H7 (cell line): ENCODE measurements at places on chromosomes 7 and 10. TPM values are rescaled to one million over a fixed set of nuclear protein-coding genes. Genes with fewer than 3 reads are reported as not detected.

Gene KMT2E
- 19.7 and 36.8 TPM in 2 replicates for total RNA-seq

Gene GRM3
- 0.10 and 0.30 TPM in 2 replicates for total RNA-seq

Gene ARPC1A
- total RNA-seq: 168 and 188 TPM in 2 replicates

Gene CYTH3
- 14.0 and 14.3 TPM in 2 replicates for total RNA-seq

Gene TYSND1
- 25.3 and 32.6 TPM in 2 replicates for total RNA-seq

Gene PSAP
- 389 and 452 TPM in 2 replicates for total RNA-seq

Gene ATRNL1
- total RNA-seq: 35.1 and 68.1 TPM in 2 replicates

GRCh38 chr10:50809596-50809995 is 69.9 kb downstream of the ASAH2B start:
- DNase-seq: no peak

DNA sequence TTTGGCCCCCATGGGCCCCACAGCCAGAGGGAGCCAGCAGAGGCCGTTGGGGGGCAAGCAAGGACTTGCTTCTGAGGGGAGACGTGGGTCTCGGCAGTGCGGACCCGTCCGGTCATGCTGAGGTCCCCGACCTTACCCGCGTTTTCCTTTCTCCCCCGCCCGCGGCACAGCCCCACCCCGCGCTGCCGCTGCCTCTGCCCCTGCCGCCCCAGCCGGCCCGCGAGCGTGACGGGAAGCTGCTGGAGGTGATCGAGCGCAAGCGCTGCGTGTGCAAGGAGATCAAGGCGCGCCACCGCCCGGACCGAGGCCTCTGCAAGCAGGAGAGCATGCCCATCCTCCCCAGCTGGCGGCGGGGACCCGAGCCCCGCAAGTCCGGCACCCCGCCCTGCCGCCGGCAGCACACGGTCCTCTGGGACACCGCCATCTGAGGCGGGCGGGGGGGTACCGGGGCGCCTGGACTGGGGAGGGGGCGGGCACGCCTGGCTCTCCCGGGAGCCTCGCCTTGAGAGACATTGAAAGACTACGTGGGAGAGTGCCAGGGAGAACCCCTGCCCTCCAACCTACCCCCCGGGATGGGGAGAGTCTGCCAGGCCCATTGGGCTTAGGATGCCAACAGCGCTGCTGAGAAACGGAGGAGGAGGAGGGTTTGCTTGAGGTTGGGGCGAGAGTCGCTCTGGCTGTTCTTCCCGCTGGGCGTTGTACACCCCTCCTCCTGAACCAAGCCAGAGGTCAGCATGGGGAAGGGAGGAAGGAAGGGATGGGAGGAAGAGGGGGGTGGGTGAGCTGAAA is 9.9 kb downstream of the NYAP1 start:
- DNase-seq: peak; percentile 84

- no peak for DNase-seq
Observed at GRCh38 chr7:121366852-121367431, 29.2 kb downstream of the FAM3C start.

- no peak for DNase-seq
Observed at GRCh38 chr10:71135236-71135635, 77.1 kb upstream of the UNC5B start.

- DNase-seq: no peak
Observed at GRCh38 chr7:20219446-20220292, 2.5 kb upstream of the MACC1 start.

GRCh38 chr10:83182076-83182475 is 957.2 kb upstream of the GHITM start:
- DNase-seq: no peak

GRCh38 chr10:123270221-123270620 is 116.0 kb downstream of the BUB3 start:
- no peak for DNase-seq

GRCh38 chr7:141551094-141551781 is at the start of gene AGK:
Gene AGK (plus strand): TSS chr7:141551410. CDS start chr7:141555467, 4,057 bp downstream.
- peak; percentile 91 for DNase-seq

DNA sequence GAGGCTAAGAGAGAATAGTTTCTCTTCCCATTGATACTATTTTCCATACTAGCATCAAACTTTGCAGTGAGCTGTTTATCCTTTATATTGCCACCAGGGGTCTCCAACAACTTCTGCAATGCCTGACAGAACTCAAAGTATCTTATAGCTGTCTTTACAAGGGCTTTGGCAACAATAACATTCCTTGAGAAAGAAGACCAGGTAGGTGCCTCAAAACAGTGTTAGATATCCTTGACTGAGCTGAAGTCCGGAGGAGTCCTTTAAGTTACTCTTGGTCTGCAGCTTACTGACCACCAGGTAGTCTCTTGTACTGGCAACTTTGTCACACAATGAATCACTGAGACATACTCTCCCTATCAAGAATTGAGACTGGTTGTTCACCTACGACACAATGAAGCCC is 30.0 kb upstream of the TES start:
- peak; percentile 64 for DNase-seq

DNA sequence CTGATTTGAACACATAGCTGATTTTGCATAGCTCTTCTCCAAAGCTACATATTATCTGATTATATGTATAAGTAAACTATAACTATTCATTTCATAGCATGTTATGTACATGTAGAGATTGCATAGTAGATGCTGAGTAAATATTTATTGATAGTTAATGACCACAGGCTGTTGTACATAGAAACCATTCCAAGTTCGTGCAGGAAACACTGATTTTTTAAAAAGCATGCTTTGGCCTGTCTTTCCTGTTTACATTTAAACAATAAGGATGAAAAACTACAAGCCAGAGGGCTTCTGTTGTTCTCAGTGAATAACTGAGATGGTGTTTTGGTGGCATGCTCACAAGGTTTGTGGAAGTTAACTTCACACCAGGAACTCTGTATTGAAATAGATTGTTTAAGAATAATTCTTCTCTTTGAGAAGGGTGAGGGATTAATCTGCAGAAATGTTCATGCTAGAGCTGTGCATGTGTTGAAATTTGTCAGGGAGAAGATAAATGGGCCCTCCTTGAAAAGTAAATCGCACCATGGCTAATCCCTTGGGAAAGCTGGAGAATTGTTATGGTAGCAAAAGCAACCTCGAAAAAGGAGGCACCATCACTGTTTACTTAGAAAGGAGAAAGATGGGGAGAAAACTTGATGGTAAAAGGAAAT is 120.2 kb upstream of the SP8 start:
- DNase-seq: no peak

DNA sequence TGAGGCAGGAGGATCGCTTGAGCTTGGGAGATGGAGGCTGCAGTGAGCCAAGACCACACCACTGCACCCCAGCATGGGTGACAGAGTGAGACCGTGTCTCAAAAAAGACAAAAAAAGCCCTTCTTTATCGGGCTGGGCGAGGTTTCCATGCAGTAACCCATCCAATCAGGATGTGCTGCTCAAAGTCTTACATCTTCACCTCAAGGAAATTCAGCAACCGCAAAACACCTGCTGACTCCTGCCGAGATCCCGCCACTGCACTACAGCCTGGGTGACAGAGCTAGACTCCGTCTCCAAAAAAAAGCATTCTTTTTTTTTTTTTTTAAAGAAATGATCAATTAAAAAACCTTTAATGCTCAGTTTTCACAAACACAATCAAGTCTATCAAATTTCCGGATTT is 75.7 kb upstream of the KCTD7 start:
- no peak for DNase-seq

DNA sequence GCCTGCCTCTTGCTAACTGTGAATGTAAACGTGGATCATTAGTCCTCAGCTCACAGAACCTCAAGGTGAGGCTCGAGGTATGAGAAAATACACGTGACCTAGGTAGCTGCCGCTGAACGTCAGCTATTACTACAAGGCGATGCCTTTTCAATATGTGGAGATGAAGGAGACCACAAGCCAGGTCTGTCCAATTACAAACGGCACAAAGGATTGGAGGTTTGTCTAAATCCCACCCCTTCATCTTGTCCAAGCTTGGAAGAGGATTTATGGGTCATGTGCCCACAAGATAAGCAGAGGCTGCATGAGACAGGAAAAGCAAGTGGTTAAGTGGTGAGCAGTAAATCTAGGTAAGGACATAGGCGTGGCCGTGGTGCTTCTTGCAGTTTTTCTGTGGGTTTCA is 3.4 kb downstream of the H2BK1 start:
- DNase-seq: no peak

- no peak for DNase-seq
Observed at GRCh38 chr10:126239844-126240243, 148.4 kb downstream of the ADAM12 start.

- DNase-seq: no peak
Observed at GRCh38 chr7:141464551-141464950, 86.7 kb upstream of the AGK start.

DNA sequence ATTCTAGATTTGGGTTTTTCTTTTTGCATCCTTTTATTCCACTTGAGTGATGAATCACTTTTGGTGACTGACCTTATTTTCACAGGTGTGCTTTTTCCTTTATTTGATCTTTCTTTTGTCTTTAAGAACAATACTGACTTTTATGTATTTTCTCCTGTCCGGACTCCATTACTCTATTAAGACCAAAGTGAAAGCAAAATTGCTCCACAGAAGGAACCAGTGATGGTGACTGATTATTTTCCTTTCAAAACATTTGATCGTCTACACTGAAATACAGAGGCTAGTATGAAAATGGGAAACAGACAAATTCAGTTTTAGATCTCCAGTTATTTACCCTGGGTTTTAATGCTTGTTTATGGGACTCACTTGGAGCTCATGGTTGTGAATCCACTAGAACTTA is 15.5 kb downstream of the EXOC4 start:
- DNase-seq: no peak

- no peak for DNase-seq
Observed at GRCh38 chr7:79461660-79462059, 8.2 kb upstream of the MAGI2 start.

GRCh38 chr10:16441173-16441840 is 4.5 kb downstream of the PTER start:
- DNase-seq: no peak

- no peak for DNase-seq
Observed at GRCh38 chr10:78437998-78438906, 404.6 kb downstream of the RPS24 start.
